ENCODE measurements at places on chromosomes 6 and 20.

- no peak for DNase-seq
Measured at GRCh38 chr6:111347589-111347988, 135.4 kb downstream of the REV3L start.

DNA sequence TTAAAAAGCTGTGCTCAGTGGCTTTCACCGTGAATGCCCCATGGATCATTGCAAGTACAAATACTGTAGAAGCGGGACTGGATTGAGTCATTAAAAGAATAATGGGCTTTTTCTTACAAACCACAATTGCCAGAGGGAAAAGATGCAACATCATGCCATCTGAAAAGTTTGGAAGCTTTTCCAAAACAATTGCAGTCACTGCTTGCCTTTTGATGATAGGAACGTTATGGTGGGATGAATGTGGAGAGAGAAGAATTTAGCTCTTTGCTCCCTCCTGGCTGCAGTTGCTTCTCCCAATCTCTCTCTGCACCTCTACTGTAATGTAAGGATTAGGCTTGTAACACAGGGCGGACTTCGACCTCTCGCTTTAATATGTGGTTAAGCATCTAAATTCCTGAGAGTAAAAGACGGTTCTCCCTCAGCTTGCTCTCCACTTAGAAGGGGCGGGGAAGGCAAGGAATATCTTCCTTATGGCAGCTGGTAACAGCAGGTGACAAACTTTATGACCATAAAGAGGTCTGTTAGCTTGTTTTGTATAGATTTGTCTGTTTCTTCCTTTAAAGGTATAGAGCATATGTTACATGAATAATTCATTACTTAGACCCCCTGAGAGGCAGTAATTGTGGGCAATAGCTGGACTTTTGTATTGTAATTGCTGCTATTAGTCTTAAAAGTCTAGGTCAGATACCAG is 376.1 kb downstream of the UTRN start:
- no peak for DNase-seq

GRCh38 chr20:62570897-62571668 is 71.2 kb upstream of the SLCO4A1 start:
- DNase-seq = no peak

GRCh38 chr6:1612299-1612973 is 2.7 kb downstream of the FOXC1 start:
- DNase-seq = no peak

GRCh38 chr6:24493945-24494820 is 586 bp upstream of the ALDH5A1 start:
- no peak for DNase-seq

GRCh38 chr6:56628105-56628504 is 14.6 kb downstream of the DST start:
- DNase-seq = no peak

DNA sequence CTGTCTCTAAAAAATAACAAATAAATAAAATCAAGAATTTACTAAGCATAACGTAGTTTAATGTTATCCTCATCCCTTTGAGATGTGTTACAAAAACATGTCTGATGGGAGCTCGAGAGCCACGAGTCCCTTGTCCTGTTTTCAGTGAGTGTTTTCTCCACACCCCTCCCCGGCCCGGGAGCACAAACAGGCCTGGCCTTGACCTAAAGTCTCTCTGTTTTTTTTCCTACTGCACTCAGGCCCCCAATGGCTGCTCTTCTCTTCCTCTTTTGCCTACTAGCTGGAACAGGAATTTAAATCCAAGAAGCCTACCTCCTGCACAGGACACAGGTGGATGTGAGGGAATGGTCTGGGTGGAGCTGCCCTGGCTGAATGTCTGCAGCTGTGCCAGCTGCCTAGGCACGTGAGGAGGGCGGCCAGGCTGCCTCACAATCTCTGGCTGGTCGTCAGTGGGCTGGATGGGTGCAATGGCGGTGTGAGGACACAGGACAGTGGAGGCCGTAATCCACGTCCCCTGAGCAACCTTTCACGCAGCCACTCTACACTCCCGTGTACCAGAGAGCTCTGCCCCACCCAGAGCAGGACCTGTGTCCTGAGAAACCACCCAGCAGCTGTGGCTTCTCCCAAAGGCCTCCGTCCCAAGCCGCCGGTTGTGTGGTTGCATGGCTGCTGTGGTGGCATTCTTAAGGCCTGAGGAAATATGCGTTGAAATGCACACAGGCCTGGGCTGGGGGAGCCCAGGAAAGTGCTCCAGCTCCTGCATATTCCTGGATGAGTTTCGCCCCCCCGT is 117.5 kb downstream of the FAM120B start:
- no peak for DNase-seq

DNA sequence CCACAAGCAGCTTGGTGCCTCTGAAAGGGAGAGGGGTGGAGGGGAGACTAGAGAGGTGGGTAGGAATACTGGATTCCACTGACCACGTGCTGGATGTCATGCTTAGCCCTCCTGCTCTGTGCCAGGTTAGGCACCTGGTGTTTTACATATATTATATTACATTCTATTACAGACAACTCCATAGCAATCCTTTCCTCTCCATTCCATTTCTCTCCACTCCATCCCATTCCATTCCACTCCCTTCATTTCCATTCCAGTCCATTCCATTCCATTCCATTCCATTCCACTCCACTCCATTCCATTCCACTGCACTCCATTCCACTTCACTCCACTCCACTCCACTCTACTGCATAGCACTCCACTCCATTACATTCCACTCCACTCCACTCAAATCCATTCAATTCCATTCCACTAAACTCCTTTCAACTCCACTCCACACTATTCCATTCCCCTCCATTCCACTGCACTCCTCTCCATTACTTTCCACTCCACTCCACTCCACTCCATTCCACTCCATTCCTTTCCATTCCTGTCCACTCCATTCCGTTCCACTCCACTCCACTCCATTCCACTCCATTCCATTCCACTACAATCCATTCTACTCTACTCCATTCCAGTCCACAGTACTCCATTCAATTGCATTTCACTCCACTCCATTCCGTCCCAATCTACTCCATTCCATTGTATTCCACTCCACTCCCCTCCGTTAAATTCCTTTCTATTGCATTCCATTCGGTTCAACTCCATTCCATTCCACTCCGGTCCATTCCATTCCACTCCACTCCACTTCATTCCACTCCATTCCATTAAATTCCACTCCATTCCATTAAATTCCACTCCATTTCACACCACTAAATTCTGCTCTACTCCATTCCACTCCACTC is 27.2 kb upstream of the DEFB125 start:
- DNase-seq = no peak

DNA sequence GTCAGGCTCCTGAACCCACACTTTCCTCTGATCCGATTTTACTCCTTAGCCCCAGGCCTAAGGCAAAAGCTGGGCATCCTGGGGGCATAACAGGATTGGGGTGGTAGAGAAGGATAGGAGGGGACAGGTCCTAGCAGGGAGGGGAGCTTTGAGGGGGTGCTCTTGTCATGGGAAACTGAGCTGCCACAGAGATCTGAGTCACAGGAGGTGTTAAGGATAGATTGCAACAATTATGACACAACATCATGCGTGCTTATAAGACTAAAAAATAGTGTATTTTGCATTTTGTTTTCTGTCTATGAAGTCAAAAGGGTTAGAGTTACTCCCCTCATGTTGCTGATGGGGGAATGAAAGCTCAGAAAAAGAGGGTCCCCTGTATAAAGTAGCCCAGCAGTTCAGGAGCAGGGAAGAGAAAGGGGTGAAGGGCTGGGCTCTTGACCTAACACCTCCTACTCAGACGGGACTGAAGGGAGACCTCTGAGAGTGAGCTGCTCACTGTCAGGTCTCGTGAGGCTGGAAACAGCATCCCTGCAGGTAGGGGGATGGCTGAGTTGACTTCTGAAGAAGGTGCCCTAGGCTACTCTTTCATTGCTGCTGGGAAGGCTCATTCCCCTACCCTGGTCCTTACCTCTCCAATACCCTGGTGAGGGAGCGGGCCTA is 2.0 kb downstream of the GLP1R start:
- no peak for DNase-seq

Measured in GOT3 (cell line).